H7 (cell line): ENCODE measurements at places on chromosomes 12 and 14. TPM values are rescaled to one million over a fixed set of nuclear protein-coding genes. Genes with fewer than 3 reads are reported as not detected.

GRCh38 chr14:59240356-59240755, 51.9 kb downstream of the DAAM1 start:
- DNase-seq = no peak

DNA sequence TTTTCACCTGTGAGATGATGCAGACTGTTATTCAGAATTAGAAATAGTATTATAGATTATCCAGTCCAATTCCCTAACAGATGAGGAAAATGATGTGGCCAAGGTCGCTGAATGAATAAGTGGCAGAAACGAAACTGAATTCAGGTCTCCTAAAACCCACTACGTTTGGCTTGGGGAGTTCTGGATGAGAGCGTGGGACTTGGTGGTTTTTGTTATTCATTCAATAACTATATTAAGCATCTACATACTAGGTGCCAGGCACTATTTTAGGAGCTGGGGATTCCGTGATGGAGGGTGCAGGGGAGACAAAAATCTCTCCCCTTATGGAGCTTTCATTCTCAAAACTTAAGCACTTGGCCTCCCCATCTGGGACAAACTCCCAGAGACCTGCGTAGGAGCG, 813 bp upstream of the CCDC184 start:
- DNase-seq = no peak

GRCh38 chr12:12684375-12685106, 11.4 kb downstream of the GPR19 start:
- DNase-seq = peak; percentile 66

DNA sequence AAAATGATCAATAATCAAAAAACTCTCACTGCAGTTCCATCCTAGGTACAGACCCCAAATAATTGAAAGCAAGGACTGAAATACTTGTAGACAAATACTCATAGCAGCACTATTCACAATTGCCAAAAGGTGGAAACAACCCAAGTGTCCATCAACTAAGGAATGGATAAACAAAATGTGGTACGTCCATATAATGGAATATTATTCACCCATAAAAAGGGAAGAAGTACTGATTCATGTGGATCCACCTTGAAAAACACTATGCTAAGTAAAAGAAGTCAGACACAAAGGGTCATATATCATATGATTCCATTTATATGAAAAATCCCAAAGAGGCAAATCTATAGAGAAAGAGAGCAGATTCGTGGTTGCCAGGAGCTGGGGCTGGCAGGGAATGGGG, 202.8 kb downstream of the KSR2 start:
- no peak for DNase-seq

DNA sequence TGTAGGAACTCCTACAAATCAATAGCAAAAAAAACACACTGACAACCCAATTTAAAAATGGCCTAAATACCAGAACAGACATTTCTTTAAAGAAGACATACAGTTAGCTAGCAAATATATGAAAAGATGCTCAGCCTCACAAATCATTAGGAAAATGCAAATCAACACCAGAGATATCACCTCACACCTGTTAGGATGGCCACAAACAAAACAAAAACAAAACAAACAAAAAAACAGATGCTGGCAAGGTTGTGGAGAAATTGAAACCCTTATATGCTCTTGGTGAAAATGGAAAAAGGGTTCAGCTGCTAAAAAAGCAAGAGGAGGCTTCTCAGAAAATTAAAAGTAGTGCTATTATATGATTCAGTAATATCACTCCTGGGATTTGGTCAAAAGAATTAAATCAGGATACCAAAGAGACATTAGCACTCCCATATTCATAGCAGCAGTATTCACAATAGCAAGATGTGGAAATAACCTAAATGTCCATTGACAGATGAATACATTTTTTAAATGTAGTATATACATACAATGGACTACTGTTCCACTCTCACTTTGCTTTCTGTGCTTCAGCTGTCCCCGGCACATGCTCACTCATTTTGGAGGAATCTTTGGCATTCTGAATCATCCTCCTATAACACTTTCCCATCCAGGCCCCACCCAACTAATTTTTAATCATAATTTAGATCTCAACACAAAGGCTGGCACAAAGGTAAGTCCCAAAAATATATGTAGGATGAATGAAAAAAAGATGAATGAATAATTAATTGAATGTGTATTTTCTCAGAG, 99.1 kb downstream of the SYT1 start:
- DNase-seq = no peak

DNA sequence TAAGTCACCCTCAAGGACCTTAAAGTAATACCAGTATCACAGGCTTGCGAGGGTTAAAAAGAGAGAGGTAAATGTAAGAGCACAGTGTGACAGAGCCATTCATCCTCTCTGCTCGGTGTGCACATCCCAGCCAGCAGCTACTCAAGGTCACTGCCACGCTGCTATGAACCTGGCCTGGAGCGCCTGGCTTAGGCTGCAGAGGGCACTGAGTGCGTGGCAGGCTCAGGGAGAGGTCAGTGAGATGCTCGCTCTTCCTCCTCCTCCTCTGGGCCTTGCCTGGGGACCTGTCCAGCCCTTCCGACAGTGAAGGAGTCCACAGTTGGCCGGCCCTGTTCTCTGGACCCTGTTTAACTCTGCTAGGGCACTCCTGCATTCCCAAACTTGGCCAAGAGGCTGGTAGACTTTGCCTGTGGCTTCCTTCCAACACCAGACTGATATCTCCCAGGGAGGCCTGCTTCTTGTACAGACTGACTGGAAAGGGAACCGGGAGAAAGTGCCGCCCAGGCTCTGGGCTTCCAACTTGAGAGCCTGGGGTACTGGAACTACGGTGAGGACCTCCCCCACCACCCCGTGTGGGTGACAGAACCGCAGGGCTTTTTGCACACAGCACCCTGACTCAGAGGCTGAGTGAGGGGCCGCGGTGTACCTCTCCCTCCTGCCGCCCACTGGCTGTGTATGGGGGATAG, 62.6 kb upstream of the CORO1C start:
- DNase-seq = peak; percentile 50

DNA sequence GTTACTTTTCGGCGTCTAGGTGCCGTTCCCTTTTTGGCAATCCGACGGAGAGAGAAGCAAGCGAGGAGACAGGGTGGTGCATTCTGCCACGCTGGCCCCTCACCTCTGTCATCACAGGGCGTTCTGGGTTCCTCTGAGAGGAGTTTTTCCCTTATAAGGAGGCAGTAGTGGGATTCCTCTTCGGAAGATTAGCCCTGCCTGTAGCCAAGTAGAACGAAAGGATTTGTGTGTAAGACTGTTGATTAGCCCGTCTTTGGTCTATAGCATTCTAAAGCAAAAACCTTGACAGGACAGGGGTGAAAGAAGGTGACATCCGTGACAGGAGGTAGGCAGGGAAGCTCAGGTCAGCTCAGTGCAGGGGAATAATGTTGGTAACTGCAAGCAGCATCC, 9.1 kb upstream of the NEMF start:
- peak; percentile 42 for DNase-seq

DNA sequence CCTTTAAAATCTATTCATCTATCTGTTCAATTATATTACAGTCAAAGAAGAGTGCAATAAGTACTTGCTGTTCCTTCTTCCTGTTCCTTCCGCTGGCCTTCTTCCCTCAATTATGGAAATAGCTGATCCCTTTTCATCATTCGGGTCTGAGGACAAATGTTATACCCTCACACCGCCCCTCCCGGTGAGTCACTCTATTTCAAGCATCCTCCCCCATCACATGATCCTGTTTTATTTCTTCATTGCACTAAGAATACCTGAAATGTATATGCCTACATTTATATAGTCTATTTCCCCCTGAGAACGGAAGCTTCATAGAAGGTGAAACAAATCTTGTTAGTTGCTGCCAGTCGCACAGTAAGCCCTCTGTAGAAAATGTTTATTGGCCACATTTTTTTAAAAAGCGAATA, 2.5 kb downstream of the SLC38A1 start:
- no peak for DNase-seq

GRCh38 chr14:97271451-97271960, 474.3 kb downstream of the VRK1 start:
- DNase-seq = no peak

DNA sequence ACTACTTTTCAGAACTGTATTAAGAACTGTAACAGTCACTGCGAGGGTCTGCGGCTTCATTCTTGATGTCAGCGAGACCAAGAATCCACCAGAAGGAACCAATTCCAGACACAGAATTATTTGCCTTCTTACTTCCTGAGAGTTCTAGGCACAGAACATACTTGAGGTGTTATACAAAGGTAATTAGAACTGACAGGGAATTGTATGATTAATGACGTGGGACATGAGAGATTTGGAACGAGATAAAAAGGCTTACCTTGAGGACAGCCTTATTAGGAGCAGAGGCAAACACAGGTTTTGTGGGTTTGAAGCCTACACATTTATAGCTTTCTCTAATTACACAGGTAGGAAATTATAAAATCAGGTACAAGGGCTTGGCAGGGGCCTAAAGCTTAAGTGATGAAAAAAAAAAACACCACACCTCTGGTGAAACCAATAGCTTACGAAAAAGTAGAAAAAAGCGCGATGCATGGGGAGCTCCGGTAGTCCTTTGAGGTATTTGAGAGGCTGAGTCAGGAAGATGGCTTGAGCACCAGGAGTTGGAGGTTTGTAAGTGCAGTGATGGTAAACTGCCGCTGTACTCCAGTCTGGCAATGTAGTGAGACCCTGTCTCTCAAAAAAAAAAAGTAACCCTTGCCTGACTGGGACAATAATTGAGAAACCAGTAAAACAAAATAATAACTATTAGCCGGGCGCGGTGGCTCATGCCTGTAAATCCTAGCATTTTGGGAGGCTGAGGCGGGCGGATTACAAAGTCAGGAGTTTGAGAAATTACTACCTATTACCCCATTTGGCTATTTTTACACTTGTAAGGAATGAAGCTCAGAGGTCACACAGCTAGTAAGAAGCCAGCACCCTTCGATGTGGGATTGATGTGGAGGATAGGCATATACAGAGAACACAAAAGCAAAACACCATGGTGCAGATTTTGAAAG, 795 bp upstream of the ACOT2 start:
- DNase-seq = peak; percentile 16

DNA sequence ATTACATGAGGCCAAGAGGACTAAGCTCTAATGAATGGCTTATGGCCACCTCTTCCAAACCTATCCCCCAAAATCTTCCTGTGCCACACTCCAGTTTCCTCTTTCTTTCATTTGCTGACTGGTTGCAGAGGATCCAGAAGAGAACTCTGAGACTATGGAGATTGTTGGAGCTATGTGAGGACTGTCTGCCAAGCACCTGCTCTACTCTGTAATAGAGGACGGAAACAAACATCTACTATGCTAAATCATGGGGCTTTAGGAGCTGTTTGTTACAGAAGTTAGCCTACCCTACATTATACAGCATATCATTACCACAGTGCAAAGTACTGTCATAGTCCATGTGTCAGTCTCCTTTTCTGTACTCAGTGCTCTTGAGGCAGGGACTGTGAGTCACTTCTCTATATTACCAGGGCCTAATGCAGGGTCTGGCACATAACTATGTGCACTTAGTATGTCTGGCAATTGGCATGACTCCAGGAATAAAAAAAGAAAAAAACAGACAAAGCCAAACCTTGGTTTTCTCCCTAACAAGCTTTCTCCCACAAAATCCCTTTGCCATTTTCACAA, 95.1 kb downstream of the RPAP3 start:
- no peak for DNase-seq

DNA sequence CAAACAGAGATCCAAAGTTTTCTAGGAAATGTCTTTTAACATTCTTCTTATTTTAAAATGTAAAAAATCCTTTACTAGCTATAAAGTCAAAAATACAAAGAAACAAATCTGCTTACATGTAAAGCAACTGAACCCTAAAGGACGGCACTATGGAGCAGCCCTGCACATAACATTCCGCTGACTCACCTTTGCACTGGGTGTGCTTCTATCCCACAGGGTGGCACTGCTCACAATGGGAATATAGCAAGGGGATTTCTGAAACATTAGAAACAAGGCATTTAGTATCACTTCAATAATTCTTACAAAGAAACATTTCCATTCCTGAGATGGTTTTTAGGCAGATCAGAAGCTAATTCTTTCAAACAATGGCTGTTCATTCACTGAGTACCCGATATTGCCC, 94.3 kb downstream of the C12orf42 start:
- peak; percentile 20 for DNase-seq

- peak; percentile 28 for DNase-seq
Observed at GRCh38 chr14:54001189-54001878, 44.7 kb upstream of the BMP4 start.

DNA sequence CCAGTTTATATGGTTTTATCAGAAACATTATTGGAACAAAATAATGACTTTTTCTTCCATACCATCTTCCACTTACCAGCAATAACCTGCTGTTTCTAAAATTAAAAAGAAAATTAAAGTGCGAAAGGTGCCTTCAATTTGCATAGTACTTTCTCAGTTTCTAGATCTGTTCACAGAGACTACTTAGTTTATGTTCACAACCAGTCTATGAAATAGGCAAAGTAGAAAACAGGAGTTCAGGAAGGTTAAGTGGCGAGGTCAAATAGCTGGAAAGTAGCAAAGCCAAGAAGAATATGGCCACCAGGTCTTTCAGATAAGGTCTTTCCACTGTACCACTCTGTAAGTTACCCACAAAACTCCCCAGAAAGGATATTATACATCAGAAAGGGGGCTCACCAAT, 63.3 kb downstream of the BMP4 start:
- DNase-seq = no peak

DNA sequence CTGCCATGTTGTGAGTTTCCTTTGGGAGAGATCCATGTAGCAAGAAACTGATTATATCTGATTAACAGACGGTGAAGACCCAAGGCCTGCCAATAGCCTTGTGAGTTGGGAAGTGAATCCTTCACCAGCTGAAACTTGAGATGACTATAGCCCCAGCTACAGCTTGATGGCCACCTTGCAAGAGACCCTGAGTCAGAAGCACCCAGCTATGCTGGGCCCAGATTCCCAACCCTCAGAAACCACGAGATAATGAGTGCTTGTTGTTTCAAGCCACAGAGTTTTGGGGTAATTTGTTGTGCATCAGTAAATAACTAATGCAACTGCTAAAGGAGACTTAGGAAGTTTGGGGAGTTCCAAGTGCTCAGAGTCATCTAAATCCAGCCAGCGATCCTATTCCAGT, 80.3 kb downstream of the AVPR1A start:
- no peak for DNase-seq

GRCh38 chr12:39037115-39037514, 131.7 kb upstream of the CPNE8 start:
- no peak for DNase-seq

DNA sequence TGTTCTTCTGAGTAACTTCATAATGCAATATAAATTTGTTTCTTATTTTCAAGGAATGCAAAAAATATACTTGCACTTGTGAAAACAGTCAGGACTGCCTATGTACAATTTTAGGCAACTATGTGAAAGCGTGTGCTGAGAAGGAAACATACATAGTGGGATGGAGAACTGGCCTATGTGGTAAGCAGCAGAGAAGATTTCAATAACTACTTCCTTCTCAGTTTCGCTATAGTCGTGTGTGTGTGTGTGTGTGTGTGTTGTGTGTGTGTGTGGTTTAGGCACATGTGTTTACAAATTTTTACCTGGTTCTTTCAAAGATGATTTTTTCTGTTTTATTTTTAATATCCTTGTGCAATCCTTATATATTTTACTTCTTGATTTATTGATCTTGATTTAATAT, 211.8 kb downstream of the LRRK2 start:
- DNase-seq = no peak

UBR7 gene
- total RNA-seq = 42.2 and 45.7 TPM in 2 replicates

CAPZA3 gene
- not detected in 2 replicates for total RNA-seq

GPR84 gene
- total RNA-seq = not detected in 2 replicates

AKAP6 gene
- 0.22 and 0.28 TPM in 2 replicates for total RNA-seq

RPAP3 gene
- total RNA-seq = 19.5 and 28.9 TPM in 2 replicates

KITLG gene
- total RNA-seq = 5.8 and 7.2 TPM in 2 replicates

AKAP5 gene
- 0.62 and 1.1 TPM in 2 replicates for total RNA-seq
